ENCODE measurements at places on chromosomes 16 and 17.

DNA sequence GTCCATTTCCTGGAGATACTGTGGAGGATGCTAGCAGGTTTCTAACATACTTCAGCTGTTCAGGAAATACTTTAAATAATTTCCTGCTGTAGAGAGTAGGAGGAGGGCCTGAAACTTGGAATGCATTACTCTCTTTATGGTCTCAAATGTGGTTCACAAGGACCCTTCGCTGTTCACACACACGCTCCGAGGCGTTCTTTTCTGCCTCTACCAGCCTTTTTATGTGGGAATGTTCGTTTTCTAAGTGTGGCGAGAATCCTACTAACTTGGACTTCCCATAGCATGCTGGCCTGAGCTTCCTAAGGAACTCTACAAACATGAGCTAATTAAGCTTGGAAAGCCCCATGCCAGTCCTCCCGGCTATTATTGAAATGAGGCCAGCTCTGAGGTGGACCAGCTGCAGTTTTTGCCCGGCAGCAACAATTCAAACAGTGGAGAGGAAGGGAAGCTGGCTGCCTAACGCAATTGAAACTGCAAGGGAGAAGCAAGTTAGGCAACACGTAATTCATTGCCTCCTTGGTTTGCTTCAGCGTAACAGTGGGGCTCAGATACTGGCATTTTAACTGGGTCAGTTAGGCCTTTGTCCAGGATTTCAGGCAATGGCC lies 18.9 kb downstream of the KPNA2 start:
- no peak for DNase-seq

DNA sequence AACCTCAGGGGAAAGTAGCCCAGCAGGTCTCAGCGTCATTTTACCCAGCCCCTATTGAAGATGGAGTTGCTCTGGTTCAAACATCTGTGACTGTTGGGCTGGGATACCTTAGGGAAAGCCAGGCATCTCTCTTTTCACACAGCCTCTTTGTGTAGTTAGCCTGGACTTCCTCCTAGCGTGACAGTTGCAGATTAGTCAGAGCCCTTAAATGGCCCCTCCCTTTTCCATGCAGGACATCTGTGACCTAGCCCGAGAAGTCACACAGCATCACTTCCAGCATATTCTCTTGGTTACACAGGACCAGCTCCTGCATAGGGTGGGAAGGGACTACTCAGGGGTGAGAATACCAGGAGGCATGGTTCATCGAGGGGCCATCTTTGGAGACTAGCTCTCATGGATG lies 375.0 kb upstream of the RBFOX1 start:
- DNase-seq, result no peak

GRCh38 chr16:67657751-67658518 lies 2.1 kb downstream of the ACD start:
- no peak for DNase-seq

GRCh38 chr16:57747091-57747490 lies 11.5 kb downstream of the KATNB1 start:
- DNase-seq, result no peak

DNA sequence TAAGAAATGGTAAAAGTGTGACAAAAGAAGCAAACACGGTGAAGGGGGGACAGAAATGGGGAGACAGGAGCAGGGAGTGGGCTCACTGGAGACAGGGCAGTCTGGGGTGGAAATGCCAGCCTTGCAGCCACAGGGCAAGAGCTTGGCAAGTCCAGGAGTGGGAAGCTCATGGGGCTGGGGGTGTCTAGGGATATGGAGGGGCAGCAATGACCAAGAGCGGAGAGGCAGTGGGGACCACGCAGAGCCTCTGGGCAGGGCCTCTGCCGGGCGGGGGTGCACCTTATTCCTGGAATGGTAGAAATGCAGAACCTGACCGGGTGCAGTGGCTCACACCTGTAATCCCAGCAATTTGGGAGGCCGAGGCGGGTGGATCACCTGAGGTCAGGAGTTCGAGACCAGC lies 12.6 kb downstream of the SLC5A10 start:
- DNase-seq, result no peak
